ENCODE measurements at places on chromosomes 1 and 21.

DNA sequence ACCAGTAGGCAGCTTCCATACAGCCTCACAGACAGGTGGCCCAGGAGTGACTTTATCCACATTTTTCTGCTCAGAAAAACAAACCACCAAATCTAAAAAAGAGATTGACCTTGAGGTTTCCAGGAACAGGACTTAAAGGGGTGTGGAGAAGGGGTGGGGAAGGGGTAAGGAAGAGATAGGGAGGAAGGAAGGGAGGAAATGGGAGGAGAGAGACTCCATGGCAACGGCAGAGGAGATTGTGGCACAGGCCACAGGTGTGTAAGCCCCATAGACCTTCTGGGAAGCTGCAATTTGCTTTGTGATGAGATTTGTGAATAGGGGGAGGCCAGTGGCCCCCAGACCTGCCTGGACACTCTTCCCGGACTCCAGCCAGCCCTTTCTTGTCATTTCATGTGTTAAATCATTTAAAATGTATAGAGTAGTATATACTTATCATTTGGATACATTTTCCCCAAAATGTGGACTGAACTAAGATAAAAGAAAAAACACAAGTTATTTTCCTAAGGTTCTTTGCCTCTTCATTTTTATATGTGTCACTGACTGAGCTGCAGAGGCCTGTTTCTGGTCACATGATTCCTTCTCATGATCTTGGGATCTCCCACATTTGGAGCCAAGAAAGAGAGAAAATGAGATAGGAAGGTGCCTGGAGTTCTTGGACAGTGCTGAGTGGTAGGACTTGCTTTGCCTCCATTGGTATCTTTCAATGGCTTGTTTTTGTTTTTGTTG, 55.5 kb downstream of the CLIC6 start:
- DNase-seq: no peak

DNA sequence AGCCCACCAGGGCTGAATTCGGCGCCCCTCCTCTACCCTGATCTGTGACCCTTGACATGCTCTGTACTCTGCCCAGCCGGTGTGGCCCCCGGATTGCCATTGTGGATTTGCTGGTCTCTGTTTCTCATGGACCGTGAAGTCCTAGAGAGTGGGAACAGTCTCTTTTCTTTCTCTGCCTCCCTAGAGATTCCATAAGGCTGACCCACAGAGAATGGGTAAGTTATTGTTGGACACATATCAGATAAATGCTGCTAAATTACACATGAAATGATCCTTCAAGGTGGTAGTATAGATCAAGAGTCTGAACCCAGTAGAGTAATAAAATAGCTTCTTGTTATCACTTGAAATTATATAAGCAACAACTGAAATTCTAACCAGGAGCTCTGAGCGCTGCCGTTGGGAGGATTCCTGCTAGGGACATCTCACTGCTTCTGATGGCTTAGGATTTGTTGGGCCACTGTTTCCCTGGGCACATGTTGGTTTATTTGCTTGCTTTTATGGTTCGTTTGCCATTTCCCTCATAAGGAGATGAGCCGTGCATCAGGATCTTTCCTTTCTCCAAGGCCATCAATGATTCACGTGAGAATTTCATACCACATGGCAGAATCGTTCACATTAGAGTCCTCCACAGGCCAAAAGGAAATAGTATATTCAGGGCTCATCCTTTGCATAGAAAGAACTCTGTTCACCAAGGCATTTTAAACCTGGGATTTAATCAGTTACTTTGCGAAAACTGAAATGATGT, 111.9 kb downstream of the ZBTB18 start:
- no peak for DNase-seq

DNA sequence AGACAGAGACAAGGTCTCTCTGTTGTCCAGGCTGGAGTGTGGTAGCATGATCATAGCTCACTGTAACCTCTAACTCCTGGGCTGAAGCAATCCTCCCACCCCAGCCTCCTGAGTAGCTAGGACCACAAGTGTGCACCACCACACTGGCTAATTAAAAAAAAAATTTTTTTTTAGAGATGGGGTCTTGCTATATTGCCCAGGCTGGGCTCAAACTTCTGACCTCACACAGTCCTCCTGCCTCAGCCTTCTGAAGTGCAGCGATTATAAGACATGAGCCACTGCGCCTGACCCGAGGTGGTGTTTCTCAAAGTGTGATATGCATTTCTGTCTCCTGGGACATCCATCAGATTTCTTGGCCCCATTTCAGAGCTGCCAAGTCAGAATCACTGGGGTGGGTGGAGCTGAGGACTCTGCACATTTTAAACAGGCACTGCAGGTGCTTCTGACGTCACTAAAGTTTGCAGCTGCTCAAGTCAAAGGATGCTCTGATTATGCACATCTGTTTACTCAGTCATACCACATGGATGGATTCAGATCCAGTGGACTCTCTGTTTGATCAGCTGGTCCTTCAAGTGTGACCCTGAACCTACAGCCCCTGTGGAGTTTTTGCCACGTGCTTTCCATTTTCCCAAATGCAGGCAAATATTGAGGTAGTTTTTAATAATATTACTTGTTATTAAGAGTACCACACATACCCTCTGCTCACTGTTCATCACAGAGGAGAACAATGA, 21.4 kb downstream of the TGFB2 start:
- no peak for DNase-seq

GRCh38 chr21:35852820-35853219, 207.5 kb downstream of the SETD4 start:
- no peak for DNase-seq

GRCh38 chr21:38861056-38861455, 55.3 kb downstream of the ETS2 start:
- DNase-seq: no peak
